ENCODE measurements at places on chromosomes 4 and X.

- DNase-seq = no peak
These were observed 211.9 kb downstream of the SOX3 start for GRCh38 chrX:140292961-140293360.

DNA sequence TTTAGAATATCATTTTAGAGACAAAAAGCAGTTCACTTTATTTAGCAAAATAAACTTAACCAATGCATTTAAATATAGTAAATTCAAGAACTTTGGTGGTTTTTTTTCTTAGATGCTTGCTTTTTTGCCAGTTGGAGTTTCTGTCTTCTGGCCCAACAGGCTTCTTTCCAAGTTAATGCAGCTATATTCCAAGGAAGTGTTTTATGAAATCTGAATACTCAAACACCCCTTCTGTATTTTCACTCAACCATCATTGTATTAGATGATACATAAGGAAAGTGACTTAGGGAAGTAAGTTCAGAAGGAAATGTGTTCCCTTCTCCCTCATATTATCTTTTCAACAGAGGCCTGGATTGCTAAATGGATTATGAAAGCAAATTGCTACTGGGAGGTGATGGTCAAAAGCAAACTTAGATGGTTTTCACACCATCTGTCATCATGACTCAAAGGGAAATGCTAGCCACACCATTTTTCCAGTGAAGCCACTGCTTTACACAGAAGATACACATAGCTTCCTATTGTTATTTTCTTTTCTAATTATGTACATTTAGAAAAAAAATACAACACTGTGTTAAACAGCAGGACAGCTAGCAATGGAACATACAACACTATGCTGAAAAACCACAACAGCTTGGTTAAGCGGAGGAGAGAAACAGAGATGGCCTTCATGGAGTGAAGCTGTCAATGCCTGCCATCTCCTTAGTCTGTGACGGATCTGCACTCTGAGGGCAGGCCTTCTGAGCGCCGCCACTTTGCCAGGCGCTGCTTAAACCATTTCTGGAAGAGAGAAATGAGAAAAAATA lies 32.9 kb downstream of the HOPX start:
- DNase-seq = no peak

DNA sequence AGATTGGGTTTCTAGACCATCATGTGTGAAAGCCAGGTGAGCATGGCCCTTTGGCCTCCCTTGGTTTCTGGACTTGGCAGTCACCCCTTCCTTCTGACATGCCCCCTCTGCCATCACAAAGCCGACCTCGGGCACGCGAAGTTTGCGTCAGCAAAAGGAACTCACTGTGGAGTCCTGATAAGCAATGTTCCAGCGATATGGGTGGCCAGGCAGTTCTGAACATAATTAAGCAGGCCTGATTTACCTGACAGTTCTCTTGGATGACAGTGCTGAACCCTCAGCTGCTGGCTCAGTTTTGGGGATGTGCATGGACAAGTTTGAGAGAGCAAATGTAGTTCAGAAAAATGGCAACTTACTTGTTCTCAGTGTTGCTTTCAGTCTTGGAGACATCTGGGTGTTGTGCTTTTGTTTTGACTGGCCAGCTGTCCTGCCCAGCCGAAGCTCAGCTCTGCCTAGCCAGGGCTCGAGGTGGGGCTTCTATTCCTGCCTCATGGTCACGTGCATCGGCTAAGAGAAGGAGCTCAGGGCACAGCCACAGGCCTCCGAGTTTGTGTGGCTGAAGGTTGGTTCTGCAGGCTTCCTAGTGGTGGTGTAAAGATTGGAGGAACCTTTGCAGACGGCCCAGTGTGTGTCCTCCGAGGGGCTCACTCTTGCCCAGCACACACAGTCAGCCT lies 78.3 kb downstream of the CLDN34 start:
- no peak for DNase-seq

GRCh38 chr4:164438321-164438720 lies 315.6 kb upstream of the SMIM31 start:
- DNase-seq = no peak

- no peak for DNase-seq
These were observed 1.4 kb downstream of the CNKSR2 start for GRCh38 chrX:21375708-21376009.

- DNase-seq = no peak
These were observed 89.5 kb downstream of the UGT8 start for GRCh38 chr4:114688059-114688458.

All from NCI-H510A (cell line).